ENCODE measurements at places on chromosomes 7 and 10.
A peak's percentile ranks its signal among the peaks of the same experiment; 100 is the strongest.

DNA sequence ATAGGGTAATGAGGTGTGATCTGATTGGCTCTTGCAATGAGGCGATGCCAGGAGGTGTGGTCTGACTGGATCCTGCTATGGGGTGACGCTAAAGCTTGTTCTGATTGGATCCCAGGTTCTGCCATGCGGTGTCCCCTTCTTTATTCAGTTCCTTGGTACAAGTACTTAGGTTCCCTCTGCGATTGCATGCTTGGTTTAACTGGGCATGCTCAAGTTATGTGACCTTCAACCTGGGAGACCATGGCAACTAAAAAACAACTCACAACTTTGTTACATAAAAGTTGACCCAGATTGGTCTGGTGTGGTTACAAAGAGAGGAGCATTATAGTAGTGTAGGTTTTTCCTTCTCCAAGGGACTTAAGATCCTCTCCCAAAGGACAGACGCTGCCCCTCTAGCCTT lies 49.5 kb upstream of the DNAJC1 start:
- no peak for DNase-seq

- peak; percentile 44 for DNase-seq
These were observed 352 bp upstream of the ZNF485 start for GRCh38 chr10:43605850-43606322.

- no peak for DNase-seq
These were observed 410.8 kb downstream of the MDFIC start for GRCh38 chr7:115332691-115333090.

GRCh38 chr7:24713850-24714675 lies 43.2 kb downstream of the GSDME start:
- no peak for DNase-seq

DNA sequence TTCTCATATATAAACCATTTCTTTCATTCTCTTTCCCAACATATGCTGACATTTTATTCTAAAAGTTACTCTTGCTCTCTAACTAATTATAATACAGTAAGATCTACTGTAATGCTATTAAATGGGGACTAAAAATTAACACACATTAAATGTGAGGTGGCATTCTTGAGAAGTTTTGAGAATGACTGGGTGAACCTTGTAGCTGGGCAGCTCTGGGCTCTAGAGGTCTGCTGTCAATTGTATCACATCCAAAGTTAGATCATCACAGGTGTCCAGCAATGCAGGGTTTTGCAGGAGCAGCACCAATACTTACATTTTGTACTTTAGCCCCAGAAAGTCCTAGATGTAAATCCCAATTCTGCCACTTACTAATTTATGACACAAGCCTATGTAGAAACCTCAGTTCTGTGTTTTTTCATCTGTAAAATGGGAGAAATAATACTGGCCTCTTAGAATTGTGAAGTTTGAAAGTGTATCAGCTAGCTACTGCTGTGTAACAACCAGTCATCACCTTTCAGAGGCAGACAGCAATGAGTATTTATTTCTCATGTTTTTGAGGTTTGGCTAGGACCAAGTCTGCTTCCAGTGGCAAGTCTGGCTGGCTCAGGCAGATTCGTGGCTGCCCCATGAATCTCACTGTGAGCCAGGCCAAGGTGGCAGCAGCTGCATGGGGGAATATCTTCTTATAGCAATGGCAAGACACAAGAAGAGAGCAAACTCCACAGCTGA lies 79.6 kb upstream of the EMX2 start:
- no peak for DNase-seq

GRCh38 chr10:124321433-124322089 lies 97.2 kb downstream of the OAT start:
- no peak for DNase-seq

- no peak for DNase-seq
These were observed 420.3 kb upstream of the POM121L12 start for GRCh38 chr7:52615021-52615695.

DNA sequence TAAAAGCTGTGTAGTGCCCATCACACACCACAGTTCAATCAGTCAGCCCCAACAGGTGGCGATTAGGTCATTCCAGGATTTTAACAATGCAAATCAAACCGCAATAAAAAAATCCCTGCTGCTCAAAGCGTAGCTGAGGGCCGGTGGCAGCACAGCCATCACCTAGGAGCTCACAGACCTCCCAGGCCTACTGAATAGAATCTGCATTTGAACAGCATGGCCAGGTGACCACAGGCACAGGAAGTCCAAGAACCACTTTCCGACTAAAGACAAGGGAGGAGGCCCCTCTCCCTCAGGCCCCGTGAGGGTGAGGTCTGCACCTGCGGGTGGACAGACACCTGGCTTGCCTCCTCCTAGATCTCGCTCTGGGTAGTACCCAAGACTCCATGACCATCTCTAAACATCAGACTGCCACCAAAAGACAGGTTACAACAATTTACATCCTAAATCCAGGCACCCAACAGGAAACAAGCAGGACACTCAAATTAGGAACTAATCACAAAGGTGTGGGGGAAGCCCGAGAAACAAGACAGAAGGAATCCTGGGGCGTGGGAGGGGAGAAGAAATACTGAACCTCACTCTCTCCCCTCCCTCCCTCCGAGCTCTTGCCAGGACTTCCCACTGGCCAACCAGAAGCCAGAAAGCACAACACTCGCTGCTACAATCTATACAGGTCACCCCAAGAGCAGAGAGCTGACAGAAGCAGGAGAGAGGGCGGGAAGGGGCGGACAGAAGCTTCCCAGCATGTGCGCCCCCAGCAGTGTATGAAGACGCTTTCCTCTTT lies 19.2 kb downstream of the GNA12 start:
- DNase-seq = no peak

DNA sequence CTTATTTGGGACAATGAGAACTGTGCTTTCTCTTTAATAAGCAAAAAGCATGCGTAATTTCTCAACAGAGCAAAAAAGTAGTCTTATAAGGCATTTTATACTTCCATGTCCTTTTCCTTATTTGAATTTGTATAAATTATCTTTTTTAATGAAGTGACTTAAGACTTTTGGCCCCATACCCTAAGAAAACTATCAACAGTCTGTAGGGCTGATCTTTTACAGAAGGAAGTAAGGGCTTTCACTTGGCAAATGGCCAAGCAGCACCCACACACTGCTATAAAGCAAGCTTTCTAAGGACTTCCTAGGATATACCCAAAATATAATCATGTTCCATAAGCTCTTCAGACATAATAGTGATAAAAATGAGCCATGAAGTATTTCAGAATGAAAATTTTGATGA lies 3.4 kb downstream of the CRPPA start:
- DNase-seq = peak; percentile 54

GRCh38 chr7:74569501-74570075 lies 87.9 kb upstream of the GTF2I start:
- DNase-seq = peak; percentile 96

DNA sequence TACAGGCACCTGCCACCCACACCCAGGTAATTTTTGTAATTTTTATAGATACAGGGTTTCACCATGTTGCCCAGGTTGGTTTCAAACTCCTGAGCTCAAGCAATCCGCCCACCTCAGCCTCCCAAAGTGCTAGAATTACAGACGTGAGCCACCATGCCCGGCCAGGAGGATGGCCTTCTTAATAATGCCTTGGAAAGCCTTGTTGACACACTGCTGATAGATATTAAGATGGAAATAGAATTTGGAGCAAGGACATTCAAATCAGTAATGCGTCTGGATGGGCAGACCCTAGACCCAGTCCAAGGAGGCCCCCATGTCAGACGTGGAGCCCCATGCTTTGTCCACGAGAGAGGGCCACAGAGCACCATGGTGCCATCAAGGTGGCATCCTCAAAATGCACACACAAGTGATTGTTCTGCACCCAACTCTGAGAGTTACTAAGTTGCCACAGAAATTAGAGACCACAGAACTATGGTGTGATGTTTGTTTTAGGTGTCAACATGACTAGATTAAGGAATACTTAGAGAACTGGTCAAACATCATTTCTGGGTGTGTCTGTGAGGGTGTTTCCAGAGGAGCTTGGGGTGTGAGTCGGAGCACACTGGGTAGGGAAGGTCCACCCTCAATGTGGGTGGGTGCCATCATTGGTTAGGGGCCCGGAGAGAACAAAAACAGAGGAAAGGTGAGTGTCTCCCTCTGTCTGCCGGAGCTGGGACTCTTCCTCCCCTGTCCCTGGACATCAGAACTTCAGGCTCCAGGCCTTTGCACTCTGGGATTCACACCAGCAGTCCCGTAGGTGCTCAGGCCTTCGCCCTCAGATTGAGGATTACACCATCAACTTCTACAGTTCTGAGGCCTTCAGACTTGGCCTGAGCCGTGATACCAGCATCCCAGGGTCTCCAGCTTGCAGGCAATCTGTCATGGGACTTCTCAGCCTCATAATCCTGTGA lies 34.5 kb downstream of the EBF3 start:
- DNase-seq = no peak

- DNase-seq = no peak
These were observed 163.9 kb upstream of the CDK1 start for GRCh38 chr10:60614363-60614762.

DNA sequence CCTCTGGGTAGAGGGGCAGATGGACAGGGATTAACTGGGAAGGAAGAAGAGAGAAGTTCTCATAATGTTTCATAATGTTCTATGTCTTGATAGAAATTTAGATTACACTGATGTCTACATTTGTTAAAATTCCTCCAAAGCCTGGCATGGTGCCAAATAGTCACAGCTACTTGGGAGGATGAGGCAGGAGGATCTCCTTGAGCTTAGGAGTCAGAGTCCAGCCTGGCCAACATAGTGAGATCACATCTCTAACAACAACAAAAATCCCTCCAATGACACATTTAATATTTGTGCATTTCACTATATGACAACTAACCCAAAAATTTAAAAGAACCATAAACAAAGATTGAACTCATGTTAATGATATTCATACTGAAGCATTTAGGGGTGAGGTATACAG lies 33.0 kb upstream of the PPP1R3C start:
- DNase-seq = peak; percentile 23
